Stimulated activated effector memory CD8-positive, alpha-beta T cell treated with anti-CD3 and anti-CD28 coated beads, Interleukin-12 subunit alpha, Interleukin-12 subunit beta, amount 100 ng/mL, for 72 hours (primary cell): ENCODE measurements at places on chromosomes 11 and 22.

DNA sequence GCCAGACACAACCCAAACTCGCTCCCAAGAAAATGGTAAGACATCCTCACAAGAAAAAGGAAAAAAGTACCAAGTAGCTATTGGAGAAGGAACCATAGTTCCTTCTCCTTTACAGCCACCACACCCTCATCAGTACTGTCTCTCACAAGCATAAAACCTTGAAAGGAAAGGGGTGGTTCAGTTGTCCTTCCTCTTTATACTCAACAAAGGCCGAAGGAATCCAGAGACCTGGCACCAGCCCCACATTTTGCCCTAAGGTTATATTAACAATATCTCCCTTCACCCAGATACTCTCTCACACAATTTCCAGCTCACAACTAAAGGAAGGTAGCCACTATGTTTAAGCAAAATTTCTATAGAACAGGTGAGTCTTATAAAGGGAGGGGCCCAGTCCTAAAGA, 8.5 kb downstream of the FHIP1B start:
- no peak for DNase-seq

DNA sequence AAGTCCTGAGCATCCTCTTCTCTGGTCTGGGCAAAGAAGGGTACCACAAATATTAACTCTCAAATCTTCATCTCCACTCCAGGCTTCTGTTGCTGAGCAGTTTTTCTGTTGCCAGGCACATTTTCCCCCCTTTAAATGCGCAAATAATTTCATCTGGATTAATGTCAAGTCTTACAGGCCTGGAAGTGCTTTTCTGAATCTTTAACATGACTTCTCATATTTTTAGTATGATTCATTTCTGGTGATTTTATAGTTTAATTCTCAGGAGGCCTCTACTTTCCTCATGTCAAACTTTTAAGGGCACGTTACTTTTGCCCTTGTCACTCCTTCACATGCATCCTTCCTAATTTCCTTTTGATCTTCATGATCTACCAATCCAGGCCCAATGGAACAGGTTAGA, 510.2 kb downstream of the METTL15 start:
- no peak for DNase-seq

DNA sequence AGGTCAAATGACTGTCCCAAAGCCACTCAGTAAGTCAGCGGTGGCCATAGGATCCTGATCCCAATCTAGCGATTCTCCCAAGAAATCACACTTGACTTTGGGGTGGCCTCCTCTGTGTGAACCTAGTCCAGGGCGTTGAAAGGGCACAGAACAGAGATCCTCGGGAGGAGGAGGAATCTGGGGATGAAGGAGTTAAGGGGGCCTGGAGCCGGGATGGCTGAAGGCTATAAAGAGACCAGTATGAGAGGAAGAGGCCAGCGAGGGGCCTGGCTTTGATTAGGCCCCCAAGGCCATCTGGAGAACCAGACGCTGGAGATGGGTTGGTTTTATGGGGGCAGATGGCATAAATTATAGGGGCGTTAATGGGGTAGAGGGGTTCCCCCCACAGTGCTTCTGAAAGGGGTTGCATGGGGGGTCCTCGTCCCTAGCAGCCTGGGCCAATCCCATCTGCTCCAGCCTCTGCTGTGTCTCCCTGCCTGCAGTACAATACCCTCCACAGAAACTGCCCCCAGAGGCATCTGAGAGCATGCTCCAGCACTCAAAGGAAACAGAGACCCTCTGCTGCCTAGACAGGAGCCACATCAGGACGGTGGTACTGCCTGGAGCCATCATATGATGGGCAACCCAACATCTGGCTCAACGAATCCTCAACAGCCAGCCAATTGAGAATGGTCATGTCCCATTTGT, 35.2 kb upstream of the TRIM29 start:
- peak; percentile 42 for DNase-seq

DNA sequence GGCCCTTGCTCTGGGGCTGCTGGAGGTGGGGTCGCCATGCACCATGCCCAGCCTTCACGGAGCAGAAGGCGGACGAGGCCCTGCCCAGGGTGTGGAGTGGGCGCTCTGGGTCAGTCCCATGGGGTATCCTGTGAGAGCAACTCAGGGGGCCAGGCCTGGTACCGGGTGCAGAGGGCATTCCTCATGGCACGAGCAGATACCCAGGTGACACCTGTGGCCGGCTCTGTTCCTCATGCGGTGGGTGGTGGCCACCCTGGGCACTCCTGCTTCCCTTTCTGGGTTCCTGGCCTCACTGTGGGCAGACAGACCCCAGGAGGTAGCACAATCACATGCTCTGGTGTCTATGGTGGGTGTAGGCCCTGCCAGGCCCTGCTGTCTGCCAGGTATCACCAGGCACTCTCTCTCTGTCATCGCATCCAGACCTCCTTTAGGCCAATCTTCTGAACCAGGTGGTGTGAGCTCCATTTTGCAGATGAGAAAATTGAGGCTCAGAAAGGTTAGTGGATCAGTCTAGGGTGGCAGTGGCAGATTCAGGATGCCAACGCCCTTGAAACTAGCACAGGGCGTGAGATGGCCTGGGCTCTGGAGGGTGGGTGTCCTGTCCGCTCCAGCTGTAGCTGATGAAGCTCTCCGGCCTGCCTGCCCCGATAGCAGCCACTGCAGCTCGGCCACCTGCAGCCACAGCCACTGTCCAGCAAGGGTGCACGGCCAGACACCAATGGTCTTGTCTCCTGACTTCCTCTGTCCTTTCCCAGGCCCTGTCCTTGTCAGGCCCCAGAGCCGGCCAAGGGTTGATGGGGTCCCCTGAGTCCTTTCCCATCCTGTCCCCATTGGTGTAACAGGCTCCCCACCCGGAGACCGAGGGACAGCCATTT, 15.1 kb downstream of the DGKZ start:
- DNase-seq: no peak

DNA sequence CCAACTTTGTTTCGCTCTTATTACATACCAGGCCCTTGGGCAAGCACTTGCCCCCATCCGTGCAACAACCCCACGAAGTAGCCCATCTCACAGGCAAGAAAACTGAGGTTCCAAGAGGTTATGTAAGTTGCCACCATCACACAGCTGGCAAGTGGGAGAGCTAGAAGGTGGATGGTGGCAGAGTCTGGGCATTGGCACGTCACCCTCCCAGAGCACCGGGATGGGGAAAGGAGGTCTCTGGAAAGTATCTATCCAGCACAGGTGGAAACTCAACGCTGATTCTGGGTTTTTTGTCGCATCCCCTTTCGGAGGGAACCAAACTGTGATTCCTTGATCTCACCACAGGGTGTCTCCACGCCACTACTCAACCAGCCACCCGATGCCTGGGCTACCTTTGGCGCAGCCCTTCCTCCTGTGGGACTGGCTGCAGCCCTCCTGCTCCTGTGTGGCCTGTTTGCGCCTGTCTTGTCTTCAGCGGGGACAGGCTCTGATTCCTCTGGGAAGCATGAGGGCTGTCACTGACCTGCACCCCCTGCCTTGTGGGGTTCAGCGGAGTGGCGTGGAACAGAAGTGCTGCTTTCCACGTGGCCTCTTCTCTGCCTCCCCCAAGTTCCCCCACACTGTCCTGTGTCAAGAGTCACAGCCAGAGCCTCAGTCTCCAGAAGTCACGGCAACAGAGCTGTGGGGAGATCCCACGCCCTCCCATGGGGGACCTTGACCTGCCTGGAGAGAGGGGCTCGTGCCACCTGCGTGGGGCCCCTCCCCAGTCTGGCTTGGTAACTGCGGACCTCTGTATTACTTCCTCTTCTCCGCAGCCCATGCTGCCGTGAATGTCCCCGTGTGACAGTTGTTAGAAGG, 34.4 kb upstream of the TRIM29 start:
- DNase-seq: peak; percentile 67

GRCh38 chr11:35675901-35676610, 13.5 kb downstream of the TRIM44 start:
- no peak for DNase-seq

- DNase-seq: no peak
These were observed 858.7 kb upstream of the CHORDC1 start for GRCh38 chr11:91081440-91082043.
